ENCODE measurements at places on chromosomes 6 and 20. TPM values are rescaled to one million over a fixed set of nuclear protein-coding genes. Genes with fewer than 3 reads are reported as not detected.

Gene MUC21
- total RNA-seq = not detected

Gene GPR63
- total RNA-seq = 0.98 TPM

Gene AAR2
- total RNA-seq = 24.0 TPM

Gene FOXF2
- total RNA-seq = 5.5 TPM

Gene PBOV1
- not detected for total RNA-seq

Data from subcutaneous preadipocyte (primary cell).